ENCODE measurements at places on chromosomes 5 and 9.

DNA sequence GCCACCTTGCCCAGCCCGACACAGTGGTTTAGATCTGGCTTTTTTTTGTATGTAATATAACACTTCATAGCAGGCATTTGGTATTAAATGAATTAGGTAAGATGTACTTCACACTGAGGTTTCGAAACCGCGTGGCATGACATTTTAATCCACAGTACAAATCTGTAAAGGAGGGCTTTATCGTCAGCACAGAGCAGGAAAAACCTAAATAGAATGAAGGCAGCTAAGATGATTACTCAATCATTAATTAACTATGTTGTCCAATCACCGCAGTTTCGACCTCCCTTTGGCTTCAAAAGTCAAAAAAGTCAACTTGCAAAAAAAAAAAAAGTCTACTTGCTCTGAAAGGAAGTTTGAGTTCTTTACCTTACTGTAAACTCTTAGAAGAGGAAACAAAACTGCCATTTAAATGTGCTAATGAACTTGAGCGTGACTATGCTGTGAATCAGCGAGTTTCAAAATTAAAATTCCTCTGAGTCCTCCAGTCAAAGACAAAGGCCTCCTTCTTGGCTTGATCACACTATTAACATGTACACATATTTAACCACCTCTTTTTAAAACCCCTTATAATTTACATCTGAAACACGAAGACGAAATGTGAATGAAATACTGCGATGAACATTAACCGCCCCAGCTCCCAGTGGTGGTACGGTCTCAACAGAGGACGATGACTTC, 698 bp upstream of the SEC24A start:
- no peak for DNase-seq

DNA sequence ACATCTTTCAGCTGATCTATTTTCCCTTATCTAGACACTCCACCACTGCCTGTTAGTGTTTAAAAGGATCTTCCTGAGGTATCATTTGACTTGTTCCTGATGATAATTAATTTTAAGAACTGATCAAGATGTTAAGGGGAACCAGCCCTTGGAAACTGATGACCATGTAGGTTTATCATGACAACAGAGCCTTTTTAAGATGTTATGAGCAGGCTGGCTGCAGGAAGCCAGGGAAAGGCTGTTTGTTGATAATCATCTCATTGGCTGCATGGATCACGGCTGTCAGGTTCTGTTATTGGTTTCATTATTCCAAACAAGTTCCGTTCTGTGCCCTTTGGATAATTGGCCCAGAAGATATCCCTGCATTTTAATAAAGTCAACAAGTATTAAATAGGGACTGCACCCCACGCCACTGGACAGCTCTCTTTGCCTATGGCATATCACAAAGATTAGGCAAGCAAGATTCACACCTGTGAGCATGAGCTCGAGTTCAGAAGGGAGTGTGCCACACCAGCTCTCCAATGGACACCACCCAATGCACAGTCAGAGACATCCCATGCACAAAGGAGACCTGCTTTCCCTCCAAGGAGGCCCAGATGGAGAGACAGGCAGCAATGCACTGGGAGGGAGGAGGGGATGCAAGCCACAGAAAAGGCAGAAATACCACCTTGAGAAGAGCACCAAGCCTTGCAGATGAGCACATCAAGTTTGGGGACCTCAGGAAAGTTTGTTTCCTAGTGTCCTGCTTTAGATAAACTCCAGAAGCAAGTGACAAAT, 88.7 kb downstream of the SPOCK1 start:
- no peak for DNase-seq

- no peak for DNase-seq
These were observed 75.1 kb upstream of the SLC25A51 start for GRCh38 chr9:37978983-37979382.

GRCh38 chr5:177479774-177480173, 6.3 kb upstream of the DBN1 start:
- DNase-seq, result no peak

DNA sequence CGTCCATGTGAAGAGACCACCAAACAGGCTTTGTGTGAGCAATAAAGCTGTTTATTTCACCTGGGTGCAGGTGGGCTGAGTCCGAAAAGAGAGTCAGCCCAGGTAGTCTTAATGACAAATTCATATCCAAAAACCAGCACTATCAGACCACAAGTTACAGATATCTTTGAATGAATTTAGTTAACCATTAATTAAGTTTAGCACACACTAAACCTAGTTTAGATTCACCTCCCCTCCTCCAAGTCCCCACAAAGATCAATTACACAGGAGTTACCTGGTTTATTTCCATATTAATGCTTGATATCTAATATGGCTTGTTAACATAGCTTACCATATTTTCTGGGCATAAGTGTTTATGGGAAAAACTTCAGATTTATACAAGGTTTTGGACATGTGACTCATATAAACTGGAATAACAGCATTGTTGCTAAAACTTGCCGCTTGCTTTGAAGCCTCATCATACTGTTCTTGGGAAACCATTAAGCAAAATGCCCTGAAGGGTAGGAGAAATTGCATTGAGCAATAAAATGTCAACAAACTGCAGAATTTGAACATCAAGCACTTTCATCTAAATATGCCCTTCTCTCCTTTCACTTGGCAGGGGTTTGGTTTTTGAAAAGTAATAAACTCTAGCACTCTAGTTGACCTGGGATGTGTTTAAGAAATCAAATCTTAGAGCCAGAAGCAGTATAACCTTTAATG, 166.9 kb downstream of the SNCAIP start:
- no peak for DNase-seq

DNA sequence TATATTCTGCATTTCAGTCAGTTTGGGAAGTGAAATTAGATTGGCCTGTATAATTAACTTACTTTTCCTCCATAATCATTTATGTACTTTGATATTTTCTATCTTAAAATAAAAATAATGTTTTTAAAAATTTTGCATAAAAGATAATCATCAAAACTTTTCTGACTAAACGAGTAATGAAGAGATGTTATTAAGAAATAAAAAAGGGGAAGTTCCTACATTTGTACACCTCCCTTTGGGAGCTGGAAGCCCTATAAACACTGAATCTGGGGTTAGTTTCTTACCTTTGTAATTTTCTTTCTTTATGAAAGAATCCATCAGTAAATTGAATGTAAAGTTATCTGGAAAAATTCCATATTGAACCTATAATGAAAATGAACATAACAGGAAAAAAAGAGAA, 86.2 kb downstream of the MRPS27 start:
- DNase-seq, result no peak

GRCh38 chr5:109945097-109945678, 255.5 kb downstream of the MAN2A1 start:
- DNase-seq, result no peak

- no peak for DNase-seq
These were observed 10.6 kb upstream of the PWWP2A start for GRCh38 chr5:160129841-160130240.

GRCh38 chr5:131096774-131097710, 68.0 kb downstream of the HINT1 start:
- no peak for DNase-seq

DNA sequence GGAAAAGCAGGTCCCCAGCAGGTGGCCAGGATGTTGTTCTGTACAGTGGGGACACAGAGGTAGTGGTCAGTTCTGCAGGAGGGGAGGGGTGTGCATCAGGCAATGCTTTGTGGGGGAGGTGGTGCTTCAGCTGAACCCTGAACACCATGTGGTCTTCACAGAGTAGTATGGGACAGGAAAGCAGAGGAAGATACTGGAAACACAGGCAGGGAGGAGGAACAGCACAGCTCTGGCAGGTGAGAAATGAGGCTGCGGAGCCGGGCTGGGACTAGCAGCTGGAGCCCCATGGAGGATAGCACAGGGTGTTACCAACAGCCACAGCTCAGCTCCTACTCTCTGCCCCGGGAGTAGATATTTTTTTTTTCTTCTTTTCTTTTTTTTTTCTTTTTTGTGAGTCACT, 161.5 kb downstream of the ENTREP1 start:
- no peak for DNase-seq

DNA sequence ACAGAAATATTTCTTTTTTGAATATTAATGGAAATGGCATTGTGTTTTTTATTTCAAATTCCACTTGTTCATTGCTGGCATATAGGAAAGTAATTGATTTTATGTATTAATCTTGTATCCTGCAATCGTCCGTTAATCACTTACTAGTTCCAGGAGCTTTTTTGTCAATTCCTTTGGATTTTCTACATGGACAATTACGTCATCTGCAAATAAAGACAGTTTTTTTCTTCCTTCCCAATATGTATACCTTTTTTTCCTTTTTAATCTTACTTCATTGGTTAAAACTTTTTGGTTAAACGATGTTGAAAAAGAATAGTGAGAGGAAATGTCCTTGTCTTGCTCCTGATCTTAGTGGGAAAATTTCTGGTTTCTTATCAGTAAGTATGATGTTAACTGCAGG, 1.5 kb upstream of the TIFAB start:
- DNase-seq, result no peak

DNA sequence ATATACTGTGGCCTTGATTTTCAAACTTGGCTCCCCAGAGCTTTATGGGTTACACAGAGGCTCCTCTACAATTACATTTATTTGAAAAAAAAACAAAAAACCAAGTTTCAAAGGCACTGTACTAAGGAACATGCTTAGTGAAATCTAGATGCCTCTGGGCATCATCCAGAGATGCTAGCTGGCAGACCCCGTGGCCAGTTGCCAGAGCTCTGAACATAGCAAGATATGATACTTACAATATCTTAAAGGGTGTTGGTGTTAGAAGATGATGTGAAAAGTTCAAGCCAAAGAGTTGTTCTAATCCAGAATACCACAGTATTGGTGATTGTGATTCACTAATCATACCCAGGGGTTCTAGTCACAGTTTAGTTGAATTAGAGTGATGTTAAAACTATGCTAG, 87.8 kb downstream of the JAK2 start:
- no peak for DNase-seq

GRCh38 chr9:123637945-123638634, 282.1 kb downstream of the CRB2 start:
- DNase-seq, result peak; percentile 35

- DNase-seq, result no peak
These were observed 126.1 kb downstream of the CACNA1B start for GRCh38 chr9:138003485-138004190.

GRCh38 chr5:81724571-81724970, 26.3 kb downstream of the SSBP2 start:
- no peak for DNase-seq

DNA sequence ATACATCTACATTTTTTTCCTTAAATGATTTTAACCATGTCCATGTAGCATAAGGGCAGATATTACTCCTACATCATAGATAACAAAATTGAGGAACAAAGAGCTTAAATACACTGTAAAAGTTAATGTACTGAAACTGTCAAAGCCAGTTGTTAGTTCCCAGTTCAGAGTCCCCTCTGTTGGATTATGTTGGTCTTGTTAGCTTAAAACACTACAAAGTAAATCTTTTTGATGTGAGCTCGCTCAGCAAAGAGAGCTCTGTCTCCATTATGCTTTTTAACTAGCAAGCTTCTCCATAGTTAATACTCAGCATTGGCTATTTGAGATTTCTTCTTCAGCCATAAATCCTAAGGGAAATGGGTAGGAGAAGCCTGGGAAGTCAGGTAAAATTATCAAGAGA, 149.1 kb downstream of the ADAMTS6 start:
- DNase-seq, result no peak

- DNase-seq, result no peak
These were observed 432.9 kb downstream of the TLE4 start for GRCh38 chr9:80004714-80005113.

GRCh38 chr5:2700876-2701275, 50.6 kb downstream of the IRX2 start:
- no peak for DNase-seq

- no peak for DNase-seq
These were observed 899.5 kb downstream of the TLE1 start for GRCh38 chr9:80789831-80790230.

DNA sequence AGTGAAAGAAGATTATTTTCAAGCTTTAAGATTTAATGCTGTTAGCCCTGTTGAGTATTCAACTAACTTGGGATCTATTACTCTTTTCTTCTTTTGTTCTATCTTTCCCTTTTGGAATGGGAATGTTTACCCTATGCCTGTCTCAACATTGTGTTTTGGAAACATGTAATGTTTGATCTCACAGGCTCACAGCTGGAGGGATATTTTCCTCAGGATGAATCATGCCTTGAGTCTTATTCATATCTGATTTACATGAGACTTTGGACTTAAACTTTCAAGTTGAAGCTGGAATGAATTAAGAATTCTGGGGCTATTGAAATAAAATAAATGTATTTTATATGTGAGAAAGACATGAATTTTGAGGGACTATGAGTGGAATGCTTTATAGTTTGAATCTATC, 607.8 kb upstream of the PTGER4 start:
- DNase-seq, result no peak
